Caco-2 (cell line): ENCODE measurements at places on chromosomes 2 and 18. TPM values are rescaled to one million over a fixed set of nuclear protein-coding genes. Genes with fewer than 3 reads are reported as not detected.

MITD1 gene
- 29.3 and 30.5 TPM in 2 replicates for total RNA-seq

DSG1 gene
- not detected in 2 replicates for total RNA-seq

MYL12A gene
- total RNA-seq, result 272 and 276 TPM in 2 replicates

ZNG1B gene
- 46.7 and 50.4 TPM in 2 replicates for total RNA-seq

GAREM2 gene
- total RNA-seq, result 15.6 and 23.6 TPM in 2 replicates

DNA sequence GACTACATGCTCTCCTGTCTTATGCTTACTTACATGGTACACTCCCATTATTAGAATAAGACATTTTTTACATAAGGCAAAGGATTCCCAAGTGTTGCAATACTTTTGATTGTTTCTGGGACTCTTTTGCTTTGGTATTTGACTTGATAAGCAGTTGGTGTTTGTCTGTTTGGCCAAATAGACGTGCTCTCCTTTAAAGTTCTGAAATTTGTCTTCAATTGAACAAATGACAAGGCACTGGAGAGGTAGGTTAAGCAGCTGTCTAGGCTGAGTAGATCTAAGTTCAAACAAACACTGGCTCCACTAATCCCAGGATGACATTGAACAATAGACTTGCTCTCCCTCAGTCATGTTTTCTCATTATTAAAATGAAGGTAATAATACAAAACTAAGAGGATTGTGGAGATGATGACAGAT is 430.5 kb downstream of the STK39 start:
- DNase-seq, result no peak

DNA sequence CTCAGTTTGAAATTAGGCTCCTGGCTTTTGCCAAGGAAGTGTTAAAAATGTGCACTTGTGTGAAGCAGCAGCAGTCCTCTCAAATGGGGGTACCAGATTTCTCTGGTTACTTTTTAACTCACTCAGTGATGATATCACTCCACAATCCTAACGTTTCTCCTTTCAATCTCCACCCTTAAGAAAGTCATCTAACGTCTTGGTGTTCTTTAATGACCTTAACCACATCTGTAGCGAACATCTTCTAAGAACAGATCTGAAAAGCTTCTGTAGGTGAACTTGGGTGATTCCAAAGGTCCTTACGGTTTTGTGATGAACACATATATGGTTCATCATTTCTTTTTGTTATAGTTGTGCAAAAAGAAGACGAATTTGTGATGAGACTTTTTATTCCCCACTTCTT is 73.2 kb downstream of the DOCK10 start:
- no peak for DNase-seq

GRCh38 chr18:75005626-75006025 is 203.3 kb downstream of the PTGR3 start:
- no peak for DNase-seq

- no peak for DNase-seq
These were observed 102.2 kb upstream of the TAF1B start for GRCh38 chr2:9741110-9741509.

DNA sequence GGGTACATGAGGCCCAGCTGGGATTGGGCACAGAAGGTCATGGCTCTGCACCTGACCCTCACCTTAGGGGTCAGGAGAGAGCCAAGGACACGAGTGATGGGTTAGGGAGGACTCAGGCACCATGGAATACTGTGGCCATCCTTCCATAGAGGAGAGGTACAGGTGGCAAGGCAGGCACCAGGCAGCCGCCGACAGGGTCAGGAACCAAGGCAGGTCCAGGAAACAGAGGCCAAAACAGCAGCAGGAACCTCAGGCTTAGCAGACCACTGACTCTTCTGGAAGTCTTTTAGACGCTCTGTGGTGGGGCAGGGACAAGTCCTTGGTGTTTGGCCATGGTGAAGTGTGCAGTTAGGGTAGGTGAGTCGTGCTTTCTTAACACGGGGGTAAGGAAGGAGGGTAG is 128.0 kb downstream of the NEDD4L start:
- no peak for DNase-seq

GRCh38 chr2:152016181-152017120 is 82.4 kb downstream of the CACNB4 start:
- DNase-seq, result no peak

- DNase-seq, result no peak
These were observed 633.5 kb downstream of the LRP1B start for GRCh38 chr2:141497272-141497671.

GRCh38 chr18:36831139-36831538 is 2.2 kb downstream of the KIAA1328 start:
- DNase-seq, result no peak

DNA sequence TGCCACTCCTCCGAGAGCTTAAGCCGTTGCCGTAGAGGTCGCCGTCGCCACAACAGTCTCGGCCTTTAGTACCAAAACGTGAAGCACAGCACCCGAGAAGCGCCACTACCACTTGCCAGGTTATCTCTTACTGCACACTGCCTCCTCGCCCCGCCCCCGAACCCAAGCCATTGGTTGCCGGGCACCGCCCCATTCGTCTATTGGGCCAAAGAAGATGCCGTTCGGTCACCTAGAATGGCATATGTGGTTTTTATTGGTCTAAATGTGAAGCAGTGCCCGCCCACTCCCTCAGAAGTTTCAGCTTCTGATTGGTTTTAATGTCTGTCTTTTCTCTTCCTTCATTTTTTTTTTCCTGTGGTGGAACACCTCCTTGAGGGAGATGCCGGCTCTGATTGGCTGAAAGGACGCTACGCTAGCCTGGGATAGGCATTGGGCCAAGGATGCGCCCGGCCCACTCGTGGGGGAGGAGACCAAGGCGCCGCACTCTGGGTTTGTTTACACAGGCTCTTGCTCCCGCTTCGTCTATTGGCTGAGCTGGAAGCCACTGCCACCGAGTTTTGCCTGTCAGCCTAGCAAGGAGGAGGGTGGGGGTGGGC is at the start of gene PAIP2B:
PAIP2B (minus strand) TSS at position 139 of the 596 bp plus-strand sequence. CDS start 24,514 bp downstream, outside the sequence.
- peak; percentile 99 for DNase-seq

GRCh38 chr2:222703886-222704285 is 32.4 kb downstream of the MOGAT1 start:
- DNase-seq, result no peak

DNA sequence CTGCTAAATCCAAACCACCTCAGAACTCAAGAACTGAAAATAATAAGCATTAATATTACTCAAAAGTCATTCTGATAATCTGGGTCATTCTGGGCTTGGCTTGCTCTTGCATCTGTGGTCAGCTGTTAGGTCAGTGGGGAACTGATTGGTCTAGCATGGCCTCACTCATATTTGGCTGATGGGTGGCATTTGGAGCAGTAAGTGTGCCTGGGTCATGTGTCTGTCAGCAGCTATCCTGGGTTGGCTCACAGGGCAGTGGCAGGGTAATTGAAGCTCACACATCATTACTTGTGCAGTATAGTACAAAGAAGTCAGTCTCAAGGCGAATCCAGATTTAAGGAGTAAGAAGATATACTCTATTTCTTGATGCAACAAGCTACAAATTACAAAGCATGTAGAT is 9.6 kb downstream of the RPL37A start:
- no peak for DNase-seq

DNA sequence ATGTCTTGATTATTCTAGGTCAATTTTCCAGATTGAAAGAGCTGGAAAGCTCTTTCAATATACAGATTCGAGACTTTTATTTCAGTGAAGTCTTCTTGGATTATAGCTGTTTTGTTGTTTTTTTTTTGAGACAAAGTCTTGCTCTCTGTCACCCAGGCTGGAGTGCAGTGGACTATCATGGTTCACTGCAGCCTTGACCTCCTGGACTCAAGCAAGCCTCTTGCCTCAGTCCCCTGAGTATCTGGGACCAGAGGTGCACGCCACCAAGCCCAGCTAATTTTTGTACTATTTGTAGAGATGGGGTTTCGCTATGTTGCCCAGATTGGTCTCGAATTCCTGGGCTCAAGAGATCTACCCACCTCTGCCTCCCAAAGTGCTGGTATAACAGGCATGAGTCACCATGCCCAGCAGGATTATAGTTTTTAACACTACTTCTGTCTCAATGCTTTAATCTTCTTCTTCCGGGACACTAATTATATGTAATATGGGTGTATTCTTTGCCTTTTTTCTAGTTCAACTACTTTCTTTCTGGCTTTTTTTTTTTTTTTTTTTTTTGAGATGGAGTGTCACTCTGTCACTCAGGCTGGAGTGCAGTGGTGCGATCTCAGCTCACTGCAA is 62.3 kb downstream of the USP37 start:
- no peak for DNase-seq

DNA sequence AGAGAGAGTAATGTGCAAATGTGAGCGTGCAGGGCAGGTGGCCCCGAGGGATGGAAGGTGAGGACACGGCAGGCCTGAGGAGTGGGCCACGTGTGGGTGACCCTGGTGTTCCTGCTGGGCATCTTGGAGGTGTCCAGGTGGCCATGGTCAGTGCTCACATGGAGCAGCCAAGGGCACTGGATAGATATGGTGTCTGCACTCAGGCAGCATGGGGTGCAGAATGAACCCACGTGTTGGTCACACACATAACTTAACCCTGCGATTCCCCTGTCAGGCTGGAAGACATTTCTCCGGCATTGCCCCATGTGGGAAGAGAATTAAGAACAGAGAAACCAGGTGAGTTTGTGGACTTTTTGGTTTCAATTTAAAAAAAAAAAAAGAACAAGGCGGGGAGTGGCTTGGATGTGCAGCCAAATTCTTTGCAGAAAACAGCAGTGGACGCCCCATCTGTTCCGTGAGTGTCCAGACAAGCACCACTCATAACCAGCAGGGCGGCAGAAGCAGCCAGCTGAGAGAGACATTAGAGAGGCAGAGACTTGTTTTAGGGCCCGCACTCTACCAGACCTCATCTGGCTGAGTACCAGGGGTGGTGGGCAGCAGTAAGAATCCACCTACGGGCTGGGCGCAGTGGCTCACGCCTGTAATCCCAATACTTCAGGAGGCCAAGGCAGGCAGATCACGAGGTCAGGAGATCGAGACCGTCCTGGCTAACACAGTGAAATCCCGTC is 249.8 kb downstream of the ACKR3 start:
- DNase-seq, result no peak

- DNase-seq, result no peak
These were observed 167.8 kb upstream of the VRK2 start for GRCh38 chr2:57878866-57879210.

DNA sequence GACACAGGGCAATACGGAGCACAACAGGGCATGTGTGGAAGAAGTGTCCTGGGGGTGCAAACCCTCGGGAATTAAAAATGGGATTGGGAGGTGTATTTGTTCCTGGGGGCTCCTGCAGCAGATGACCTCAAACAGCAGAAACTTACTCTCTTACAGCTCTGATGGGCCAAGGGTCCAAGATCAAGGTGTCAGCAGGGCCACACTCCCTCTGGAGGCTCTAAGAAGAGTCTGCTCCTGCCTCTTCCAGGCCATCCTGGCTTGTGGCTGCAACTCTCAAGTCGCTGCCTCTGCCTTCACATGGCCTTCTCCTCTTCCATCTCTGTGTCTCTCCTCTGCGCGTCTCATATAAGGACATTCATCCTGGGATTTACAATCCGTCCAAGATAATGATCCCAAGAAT is 12.4 kb upstream of the SPATA3 start:
- no peak for DNase-seq

DNA sequence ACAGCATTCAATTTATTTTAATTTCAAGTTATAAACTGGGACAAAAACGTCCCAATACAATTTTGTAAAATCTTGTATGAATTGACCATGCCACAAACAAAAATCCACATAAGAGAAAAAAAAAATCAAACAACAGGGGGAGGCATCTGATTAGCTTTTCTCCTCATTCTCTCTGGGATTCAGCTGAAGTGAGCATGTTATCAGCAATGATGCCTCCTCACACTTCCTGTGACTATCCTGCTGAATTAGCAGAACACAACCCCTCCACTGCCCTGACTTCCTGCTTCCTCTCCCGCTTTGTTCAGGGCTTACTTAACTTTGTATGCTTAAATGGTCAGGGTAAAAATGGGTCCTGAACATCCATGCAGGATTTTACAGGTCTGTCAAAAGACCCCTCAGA is 132.2 kb upstream of the ITGB6 start:
- no peak for DNase-seq
